Trophoblast cell (in vitro differentiated cells and primary cell): ENCODE measurements at places on chromosomes 6 and 20.

DNA sequence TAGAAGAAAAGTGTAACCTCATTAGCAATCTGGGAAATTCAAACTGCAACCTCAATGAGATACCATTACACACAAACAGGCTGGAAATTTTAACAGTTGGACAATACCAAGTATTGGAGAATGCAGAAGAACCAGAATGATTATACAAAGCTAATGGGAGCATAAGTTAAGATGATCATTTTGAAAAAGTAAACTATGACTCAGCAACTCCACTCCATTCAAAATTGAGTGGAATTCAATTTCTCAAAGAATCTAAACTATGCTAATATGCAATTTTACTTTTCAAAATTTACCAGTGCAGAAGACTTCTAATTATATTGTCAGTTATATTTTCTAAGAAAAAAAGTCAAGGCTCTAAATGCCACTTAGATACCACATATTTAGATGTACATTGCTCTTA, 17.2 kb downstream of the GPLD1 start:
- peak; percentile 82 for DNase-seq

GRCh38 chr20:38325905-38326304, 20.4 kb upstream of the LBP start:
- no peak for DNase-seq

GRCh38 chr20:24153101-24154040, 164.8 kb upstream of the GGTLC1 start:
- no peak for DNase-seq

DNA sequence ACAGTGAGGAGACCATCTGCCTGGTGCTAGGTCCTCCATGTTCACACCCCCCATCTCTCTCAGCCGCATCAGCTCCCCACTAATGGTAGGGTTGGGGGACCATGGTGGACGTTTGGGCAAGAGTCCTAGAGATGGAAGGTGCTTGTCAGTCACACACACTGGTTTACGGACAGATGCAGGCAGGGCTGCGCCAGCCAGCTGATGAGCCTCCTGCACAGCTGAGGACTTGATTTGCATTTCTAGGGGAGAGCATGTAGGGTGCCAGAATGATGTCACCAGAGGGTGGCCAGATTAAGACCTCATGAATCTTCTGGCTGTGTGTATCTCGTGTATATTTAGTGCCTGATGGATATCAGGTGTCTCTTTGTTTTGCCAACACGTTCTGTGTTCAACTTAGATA, 28.6 kb downstream of the CST8 start:
- no peak for DNase-seq

DNA sequence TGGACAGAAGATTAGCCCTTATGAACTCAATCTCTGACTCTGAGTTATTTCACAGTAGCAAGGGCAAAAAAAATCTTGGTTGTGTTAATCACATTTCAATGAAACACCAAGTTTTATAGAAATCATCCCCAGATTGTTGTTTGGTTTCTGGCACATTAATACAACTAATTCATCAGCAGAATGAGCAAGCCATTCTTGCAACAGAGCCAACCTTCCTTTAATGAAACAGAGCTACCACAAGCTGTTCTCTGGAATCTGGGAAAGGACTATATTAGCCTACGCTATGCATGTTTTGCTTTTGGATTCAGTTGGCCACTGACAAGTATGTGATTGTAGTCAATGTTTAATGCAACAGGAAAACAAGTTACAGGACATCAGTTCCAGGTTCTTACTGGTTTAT, 13.8 kb upstream of the POPDC3 start:
- no peak for DNase-seq

DNA sequence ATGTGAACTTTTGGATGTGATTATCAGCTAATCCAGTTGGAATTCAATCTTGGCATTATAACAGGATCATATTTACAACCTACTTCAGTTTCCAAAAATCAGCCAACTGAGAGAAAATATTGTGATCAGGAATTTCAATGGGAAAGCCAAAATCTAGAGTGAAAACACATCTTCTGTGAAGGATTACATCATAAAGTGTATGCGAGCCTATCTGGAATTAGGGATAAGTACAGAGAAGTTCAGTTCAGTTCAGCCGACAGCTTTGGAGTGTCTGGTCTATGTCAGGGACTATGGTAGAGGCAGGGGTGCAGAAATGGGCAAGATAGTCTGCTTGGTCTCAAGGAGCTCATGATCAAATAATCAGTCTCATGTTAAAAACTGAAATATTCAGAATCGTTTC, 12.3 kb upstream of the PRIM2 start:
- no peak for DNase-seq

DNA sequence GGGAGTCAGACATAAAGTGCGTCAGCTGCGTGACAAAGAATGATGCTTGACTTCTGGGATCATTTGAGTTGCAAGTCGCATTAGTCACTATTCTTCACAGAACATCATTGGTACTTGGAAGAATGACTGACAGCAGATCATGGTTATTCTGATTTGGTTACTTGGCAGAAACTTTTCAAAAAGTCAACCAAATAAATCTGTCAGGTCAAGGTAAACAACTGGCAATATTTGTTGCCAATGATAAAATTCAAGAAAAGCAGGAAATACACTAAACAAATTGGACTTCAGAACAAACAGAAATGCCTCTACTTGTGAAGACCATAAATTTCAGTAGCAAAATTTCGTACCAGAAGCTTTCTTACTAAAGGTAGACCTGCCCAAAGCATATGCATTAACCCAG, 221.6 kb downstream of the TFAP2A start:
- DNase-seq, result no peak

DNA sequence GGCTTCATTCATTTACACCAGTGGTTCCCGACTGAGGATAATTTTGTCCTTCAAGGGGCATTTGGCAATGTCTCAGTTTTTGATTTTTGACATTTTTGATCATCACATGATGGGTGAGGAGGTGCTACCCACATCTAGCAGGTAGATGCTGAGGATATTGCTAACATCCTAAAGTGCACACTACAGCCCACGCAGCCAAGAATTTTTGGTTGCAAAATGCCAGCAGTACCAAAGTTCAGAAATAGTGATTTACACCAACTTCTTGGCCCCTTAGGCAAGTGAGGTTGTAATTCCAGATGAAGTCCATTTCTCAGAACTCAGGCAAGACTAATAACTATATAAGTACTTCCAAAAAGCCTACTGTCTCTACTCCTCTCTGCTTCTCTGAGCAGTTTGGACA, 80.1 kb upstream of the TSHZ2 start:
- DNase-seq, result no peak

- no peak for DNase-seq
Measured at GRCh38 chr20:59800309-59800708, 133.1 kb downstream of the SYCP2 start.

- no peak for DNase-seq
Measured at GRCh38 chr20:24388828-24389380, 80.5 kb upstream of the SYNDIG1 start.
